ENCODE measurements at places on chromosomes 4 and X.

DNA sequence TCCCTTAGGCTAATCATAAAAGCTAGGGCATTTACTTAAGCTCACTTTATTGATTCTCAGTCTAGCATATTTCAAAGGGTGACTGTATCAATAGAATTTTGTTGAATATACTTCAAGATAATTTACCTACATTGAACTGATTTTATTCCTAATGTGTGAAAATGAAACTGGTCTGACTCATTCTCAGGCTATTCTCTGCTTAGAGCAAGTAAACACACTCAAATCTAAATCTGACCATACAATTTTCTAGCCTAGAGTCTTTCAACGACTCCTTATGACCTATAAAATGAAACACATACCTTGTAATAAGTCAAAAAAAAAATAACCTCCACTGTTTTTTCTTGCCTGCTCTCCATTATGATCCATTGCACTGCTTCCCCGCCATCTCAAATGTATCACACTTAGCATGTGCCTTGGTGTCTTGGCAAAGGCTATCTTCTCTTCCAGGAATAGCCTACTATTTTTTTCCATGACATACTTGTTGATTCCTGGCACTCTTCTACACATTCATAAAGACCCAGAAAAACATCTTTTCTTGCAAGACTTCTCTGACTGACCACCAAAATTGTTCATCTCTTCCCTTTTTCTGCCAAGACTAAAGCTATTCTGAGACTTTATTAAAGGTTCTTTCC is 965.1 kb upstream of the HS3ST1 start:
- DNase-seq: no peak

DNA sequence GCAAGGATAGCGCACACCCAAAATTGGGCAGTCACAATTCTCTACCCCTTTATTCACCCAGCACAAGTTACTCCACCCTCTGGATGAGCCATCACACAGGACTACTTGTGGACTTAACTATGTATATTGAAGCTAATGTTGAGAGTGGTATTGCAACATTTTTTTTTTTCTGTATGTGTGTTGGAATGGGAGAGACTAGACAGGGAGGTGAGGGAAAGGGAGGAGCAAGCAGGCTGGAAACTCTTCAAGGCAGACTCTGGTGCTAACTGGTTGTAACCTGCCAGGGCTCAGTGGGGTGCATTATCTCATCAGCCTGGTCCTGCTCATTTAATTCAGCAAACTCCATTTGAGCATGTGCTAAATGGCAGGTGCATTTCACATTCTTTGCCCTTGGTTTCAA is 18.4 kb upstream of the CWH43 start:
- DNase-seq: no peak

DNA sequence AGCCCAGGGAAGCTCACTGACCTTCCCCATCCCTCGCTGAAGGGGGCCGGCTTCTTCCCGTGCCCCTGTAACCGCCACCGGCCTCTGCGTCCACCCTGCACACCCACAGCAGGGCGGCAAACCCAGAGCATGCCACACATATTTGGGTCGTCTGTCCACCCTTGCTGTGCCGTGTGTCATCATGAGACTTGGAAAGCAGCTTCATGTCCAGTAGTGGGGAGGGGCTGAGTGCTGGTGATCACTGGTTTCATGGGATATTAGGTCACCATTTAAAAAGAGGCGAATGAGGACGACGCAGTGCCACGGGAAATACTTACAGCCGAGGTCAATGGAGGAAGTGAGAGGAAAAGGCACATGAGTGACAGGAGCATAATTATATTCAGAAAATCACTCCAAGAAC is 74.8 kb downstream of the HTRA3 start:
- no peak for DNase-seq

DNA sequence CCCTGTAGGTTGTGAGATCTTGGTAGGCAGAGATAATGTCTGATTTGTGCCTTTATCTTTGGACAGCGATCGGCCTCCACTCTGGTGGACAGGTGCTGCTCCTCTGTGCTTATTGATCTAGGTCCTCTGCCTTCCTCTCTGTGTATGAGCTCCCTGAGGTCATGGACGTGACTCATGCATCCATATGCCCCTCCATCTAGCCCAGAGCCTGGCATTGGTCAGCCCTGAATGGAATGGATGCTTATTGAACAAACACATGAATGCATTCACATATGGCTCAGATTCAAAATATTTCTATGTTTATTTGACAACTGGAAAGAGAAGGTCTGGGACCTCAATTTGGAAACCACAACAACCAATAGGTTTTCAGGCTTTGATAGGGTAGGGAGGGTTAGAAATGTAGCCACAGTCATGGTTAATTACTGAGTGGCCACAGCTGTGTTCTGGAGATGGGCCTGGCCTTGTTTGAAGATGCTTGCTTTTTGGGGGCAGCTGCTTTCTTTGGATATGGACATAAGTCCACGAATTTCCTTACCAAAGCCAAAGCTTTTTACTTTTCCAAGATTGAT is 76.2 kb downstream of the SEL1L3 start:
- no peak for DNase-seq

- no peak for DNase-seq
Measured at GRCh38 chr4:86493460-86493859, 100.7 kb upstream of the PTPN13 start.

GRCh38 chr4:26360273-26360672 is 39.5 kb downstream of the RBPJ start:
- no peak for DNase-seq

- no peak for DNase-seq
Measured at GRCh38 chr4:173332021-173332487, 2.1 kb downstream of the HMGB2 start.

DNA sequence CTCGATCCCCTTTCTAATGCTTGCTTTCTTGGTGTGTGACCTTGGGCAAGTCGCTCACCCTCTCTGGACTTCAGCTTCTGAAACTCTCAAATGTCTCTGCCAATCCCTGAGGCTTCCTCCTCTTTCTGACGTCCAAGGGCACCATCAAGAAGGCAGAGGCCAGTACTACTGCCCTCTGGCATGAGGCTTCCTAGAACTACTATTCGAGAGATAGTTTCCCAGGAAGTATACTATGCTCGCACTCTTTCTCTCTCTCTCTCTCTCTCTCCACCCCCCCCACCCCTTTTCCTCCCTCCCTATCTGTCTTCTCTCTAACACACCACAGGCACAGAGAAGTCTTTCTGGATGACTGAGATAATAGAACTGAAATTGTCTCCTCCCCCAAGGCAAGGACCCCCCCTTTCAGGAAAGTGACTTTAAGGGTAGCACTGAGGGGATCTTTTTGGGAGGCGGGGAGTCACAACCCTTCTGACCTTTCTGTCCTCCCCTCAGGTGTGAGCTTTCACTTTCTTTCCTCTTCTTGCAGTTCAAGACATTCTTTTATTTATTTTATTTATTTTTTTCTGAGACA is 20.0 kb upstream of the BCOR start:
- DNase-seq: no peak

GRCh38 chr4:183807420-183808096 is 97.5 kb upstream of the STOX2 start:
- no peak for DNase-seq

- DNase-seq: no peak
Measured at GRCh38 chr4:99624141-99624719, 33.4 kb downstream of the C4orf54 start.

GRCh38 chrX:27336466-27337091 is 126.6 kb downstream of the PPP4R3C start:
- DNase-seq: peak; percentile 5

DNA sequence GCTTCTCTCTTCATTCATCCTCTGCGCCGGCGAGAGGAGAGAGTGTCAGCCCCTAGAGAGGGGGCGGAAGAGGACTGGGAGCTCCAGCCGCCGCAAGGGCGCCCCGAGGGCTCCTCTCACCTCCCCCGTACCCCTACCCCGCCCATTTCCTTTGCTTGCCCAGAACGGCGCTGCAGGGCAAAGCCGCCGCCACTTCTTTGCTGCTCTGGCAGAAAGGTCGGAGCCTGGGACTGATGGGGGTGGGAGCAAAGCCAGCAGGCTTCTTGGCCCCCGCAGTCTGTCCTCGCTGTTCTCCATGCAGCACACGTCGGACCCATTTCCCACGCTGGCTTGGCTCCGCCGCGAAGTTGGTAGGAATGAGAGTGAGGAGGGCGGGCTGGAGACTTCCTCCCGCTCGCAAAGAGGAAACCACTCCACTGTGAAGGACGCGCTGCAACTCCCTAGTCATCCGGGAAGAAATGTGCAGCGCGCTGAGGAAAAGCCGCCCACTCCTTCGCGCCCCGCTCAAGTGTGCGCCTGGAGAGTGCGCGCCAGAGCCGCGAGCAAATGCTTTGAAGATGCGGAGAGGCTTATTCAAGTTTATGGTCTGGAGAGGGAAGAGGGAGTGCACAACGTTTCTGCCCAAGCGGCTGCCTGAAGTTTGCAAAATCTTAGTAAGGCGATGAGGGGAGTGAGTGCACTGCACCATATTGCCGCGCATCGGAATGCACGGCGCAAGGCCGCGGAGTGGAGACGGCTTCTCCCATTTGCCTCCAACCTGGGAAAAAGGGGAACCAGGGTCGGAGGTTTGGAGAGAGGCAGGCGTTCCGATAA is 2.8 kb upstream of the PCDH7 start:
- no peak for DNase-seq

- no peak for DNase-seq
Measured at GRCh38 chrX:2892816-2893215, 36.3 kb downstream of the ARSD start.

GRCh38 chr4:172750910-172751309 is 417.7 kb upstream of the GALNT7 start:
- no peak for DNase-seq

DNA sequence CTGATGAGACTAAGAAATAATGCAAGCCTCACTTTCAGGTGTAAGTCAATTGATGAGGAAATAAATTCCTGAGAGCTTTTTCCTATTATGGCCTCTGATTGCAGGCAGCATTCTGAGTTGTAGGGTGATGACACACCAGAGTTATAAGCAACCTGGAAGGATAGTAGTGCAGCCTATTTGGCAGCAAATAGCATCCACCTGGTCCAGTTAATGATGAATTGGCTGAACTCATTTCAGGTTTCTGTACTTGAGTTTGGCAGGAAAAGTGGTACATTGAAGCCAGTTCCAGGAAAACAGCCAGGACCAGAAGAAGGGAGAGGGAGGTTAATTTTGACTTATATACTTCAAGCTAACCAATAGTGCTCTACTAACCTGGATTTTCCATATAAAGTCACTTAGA is 316.8 kb downstream of the NAF1 start:
- DNase-seq: no peak

- DNase-seq: no peak
Measured at GRCh38 chr4:52588771-52589591, 70.1 kb downstream of the USP46 start.

- DNase-seq: no peak
Measured at GRCh38 chrX:66051980-66052379, 12.1 kb upstream of the VSIG4 start.

GRCh38 chr4:17846266-17846665 is 35.5 kb downstream of the NCAPG start:
- DNase-seq: no peak

DNA sequence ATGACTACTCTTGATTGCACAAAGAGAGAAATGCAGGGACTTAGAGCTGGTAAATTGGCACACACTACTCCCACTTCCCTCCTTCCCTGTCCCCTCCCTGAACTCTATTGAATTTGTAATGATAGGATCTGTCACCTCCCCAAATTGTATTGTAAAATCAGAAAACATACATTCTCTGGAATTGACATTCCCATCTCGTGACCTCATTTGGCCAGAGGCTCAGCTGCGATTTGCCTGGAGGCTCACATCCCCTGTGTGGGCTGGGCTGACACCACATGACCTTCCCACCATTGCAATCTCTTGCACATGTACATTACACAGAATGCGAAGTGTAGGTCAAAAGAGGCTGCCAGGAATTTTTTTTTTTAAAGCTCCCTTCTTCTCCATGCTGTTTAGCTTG is 172.1 kb downstream of the MID1IP1 start:
- DNase-seq: no peak

DNA sequence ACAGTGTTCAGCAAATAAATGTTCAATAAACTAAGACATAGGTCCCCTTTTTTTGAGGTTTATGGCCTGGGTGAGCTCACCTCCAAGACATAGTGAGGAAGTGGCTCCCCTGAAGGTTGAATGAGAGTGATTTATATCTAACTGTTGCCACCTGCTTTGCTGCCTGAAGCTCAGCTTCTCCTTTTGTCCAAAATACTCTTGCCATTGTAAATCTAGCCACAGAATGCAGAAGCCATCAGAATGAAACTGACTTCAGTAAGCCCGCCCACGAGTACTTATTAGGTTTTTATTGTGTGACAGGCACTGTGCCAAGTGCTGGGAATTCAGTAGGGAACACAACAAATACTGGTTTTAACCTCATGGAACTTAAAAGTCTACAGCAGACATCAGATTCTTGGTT is 18.0 kb downstream of the SPINK2 start:
- no peak for DNase-seq

GRCh38 chrX:81232218-81232617 is 30.3 kb downstream of the SH3BGRL start:
- DNase-seq: no peak

GRCh38 chr4:65341557-65341956 is 328.7 kb downstream of the EPHA5 start:
- DNase-seq: no peak

DNA sequence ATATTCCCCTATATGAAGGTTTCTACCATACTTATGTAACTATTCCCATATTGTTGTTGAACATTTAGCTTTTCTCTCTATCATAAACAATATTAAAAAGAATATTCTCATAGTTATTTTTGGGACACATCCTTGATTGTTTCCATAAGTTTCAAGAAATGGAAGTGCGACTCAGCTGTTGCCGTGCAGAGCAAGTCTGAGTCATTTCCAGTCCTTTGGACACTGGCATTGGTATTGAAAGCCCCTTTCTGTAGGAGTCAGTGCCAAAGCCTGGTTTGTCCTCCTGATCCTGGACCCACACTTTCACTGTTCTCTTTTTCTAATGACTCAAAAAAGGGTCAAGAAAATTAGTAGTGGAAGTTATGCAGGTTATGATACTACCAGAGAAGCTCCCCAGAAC is 108.3 kb upstream of the DIAPH2 start:
- DNase-seq: no peak

- no peak for DNase-seq
Measured at GRCh38 chr4:140901736-140902336, 145.7 kb upstream of the TBC1D9 start.

GRCh38 chr4:74437866-74438265 is 7.1 kb upstream of the AREG start:
- DNase-seq: no peak

DNA sequence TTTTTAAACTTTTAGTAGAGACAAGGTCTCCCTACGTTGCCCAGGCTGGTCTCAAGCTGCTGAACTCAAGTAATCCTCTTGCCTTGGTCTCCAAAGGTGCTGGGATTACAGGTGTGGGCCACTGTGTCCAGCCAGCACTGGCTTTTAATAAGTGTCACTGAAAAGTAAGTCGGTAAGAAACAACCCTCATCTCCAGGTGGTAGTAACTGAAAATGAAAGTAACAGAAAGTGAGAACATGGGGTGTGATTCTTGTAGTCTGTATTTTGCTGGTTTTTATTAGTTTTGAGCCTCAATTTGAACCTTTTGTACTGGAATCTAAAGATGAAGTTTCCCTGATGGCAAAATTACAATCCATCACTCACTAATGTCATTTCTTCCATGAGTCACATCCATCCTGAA is 238.1 kb upstream of the AGA start:
- no peak for DNase-seq

Measured in NCI-H187 (cell line).